GM12892 (cell line): ENCODE measurements at places on chromosomes 5 and 9.

DNA sequence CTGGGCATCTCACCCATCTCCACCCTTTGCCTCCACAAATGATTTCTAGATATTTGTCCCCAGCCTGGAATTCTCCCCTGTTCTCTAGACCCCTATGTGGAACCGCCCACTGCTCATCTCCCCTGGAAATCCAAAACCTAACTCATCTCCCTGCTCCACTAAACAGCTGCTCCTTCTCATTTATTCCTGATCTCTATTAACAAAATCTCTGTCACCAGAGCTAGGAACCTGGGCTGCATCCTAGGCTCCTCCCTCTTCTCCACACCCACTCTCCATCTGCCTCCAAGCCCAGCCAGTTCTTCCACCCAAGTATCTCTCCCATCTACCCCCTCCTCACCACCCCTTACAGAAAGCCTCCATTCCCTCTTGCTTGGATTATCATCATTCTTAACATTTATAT lies 24.0 kb upstream of the SYNPO start:
- no peak for DNase-seq

DNA sequence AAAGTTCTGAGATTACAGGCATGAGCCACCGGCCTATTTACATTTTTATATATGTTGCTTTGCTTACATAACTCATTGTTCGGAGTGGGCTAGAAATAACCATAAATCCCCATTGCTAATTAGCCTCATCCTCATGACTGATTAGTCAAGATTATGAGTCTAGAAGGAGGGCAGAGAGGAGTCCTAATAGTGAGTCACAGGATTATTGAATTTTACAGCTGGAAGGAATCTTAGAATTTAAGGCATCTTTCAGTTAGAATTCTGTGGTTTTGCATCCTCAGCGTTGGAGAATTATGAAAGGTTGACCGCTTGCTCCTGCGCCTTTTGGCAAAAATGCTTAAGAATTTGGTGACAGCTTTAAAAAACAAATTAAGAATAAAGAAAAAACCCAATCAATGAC lies 2.6 kb upstream of the PBX3 start:
- no peak for DNase-seq

- no peak for DNase-seq
Observed at GRCh38 chr5:52544738-52545137, 243.0 kb upstream of the ITGA1 start.

DNA sequence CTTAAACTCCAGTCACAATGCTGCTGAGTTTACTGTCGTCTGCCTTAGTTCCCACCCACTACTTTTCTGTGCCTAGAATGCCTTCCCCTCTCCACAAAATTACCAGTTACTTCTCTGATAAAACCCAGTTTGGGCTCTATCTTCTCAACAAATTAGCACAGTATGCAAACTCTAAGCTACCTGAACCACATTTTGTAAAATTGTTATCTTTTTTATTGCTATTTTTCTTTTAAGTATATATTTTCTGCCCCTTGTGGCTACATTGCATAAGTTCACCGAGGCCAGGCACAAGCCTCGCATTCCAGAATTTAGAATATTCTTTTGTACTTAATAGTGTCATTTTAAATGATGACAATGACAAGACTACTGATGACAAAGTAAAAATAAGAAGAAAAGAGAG lies 60.0 kb downstream of the POU5F2 start:
- DNase-seq = no peak

- DNase-seq = no peak
Observed at GRCh38 chr5:30596495-30597064, 596.9 kb upstream of the CDH6 start.

GRCh38 chr5:39759701-39760100 lies 334.9 kb upstream of the DAB2 start:
- DNase-seq = no peak

DNA sequence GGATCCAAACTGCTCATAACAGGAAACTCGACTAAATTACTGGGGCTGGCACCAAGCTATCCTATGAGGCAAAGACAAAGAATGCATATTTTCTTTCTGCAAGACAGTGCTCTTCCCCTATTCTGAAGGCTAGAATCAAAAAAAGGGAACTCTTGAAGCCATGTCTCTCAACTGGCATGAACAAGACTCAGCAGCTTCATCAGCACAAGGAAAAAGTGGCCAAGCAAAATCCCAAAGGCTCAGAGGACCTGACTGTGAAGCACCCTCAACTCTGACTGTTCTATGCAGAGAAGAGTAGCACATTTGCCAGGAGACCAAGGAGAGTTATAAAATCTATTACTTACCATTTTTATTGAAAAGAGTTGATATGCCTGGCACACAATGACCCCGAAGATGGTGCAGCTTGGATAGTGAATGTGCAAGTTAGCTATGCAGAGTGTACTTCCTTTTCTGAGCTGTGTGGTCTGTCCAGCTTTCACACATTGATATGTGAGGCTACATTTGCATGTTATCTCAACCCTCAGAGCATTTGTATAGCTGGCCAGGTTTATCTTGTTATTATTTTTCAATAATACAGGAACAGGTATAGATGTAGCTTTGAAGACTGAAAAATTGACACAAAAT lies 51.0 kb upstream of the FYB1 start:
- no peak for DNase-seq

DNA sequence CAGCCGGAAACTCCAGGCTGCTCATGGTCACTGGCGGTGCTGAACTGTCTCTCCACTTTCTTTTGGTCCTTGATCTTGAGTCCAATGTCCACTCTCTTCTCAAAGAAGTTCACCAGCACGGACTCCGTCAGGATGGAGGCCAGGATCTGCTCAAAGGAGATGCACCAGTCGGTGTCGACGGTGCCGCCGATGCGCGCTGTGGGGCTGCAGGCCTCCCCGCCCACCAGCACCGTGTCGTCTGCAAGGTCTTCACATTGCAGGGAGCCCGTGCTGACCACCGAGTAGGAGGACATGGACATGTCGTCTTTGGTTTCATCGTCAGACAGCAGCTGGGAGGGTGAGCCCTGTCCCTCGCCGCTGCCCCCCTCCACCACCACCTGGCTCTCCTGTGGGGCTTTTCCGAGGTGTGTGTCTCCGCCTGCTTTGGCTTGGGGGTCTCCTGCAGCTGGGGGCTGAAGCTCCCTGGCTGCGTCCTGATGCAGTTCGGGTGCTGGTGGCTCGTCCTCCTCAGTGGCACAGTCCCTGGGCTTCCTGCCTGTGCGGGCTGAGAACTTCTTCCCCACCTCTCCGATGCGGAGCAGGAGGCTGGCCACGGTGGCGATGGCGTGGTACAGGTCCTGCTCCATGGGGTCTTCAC lies 5.0 kb upstream of the MRNIP start:
- no peak for DNase-seq

DNA sequence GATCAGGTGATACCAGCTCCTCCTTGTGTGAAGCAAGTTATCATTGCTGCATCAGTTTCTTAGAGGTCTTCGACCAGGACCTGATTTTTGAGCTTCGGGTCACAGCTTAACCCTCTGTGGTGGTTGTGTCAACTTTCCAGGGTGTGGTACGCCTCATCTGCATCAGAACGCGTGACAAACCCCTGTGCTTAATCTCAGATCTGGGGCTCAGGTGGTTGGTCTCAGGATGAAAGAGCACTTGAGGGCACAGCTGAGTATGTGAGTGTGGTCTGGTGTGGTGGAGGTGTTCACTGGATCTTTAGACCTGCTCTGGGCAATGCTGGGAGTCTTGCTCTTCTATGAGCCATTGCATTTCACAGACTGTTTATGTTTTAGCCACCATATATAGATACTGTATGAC lies 64.1 kb downstream of the OSTF1 start:
- no peak for DNase-seq

- no peak for DNase-seq
Observed at GRCh38 chr5:56070851-56071465, 76.2 kb upstream of the IL6ST start.

- no peak for DNase-seq
Observed at GRCh38 chr9:135596211-135596610, 34.7 kb downstream of the PAEP start.

GRCh38 chr9:127418037-127418471 lies 6.1 kb upstream of the ZNF79 start:
- DNase-seq = peak; percentile 45

GRCh38 chr5:119071561-119071995 lies 691 bp downstream of the DMXL1 start:
- DNase-seq = no peak

DNA sequence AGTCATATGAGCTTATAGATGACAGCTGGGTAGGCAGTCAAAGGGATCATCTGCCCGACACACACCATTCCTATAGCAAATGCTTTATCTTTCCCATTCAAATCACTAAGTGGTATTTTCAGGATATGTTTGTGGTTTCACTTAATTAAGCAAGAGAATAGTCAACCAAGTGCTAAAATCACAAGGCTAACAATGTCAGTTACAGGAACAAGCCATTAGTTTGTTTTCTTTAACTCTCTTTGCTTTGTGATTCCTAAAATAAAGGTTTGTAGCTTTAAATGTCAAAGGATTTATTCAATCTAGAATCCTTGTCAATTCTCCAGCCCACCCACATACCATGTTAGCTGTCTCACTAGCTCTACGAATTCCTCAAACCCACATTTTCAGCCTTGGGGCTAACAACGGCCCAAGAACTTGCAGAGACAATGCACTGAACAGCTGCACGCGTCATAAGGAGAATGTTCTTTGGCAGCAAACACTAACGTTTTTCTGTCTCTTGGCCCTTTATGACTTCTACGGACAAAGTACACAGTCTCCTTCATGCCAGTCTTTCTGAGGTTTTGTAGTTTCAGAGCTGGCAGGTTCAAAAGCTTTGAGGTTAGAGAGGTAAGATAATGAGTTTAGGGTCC lies 56.6 kb downstream of the ELAVL2 start:
- DNase-seq = no peak
